ENCODE measurements at places on chromosomes 6 and 20.

- peak; percentile 68 for DNase-seq
These were observed 4.4 kb downstream of the CD83 start for GRCh38 chr6:14121936-14122344.

DNA sequence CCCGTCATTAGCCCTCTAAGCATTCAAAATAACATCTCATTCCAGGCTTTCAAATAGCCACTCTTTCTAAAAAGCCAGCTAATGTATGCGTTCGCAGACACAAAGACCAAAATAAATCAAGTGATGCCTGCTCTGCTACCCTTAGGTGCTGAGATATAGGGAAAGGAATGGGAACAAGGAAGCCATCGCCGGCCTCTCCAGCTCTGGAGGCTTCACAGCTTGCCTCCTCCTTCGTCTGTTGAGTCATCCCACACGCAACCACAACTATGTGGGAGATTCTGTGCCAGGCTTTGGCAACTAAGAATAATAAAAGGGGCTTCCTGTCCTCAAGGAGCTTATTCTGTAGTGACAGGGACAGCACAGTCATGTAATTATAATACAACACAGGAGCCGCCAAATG lies 27.3 kb upstream of the SLC22A23 start:
- DNase-seq = no peak

DNA sequence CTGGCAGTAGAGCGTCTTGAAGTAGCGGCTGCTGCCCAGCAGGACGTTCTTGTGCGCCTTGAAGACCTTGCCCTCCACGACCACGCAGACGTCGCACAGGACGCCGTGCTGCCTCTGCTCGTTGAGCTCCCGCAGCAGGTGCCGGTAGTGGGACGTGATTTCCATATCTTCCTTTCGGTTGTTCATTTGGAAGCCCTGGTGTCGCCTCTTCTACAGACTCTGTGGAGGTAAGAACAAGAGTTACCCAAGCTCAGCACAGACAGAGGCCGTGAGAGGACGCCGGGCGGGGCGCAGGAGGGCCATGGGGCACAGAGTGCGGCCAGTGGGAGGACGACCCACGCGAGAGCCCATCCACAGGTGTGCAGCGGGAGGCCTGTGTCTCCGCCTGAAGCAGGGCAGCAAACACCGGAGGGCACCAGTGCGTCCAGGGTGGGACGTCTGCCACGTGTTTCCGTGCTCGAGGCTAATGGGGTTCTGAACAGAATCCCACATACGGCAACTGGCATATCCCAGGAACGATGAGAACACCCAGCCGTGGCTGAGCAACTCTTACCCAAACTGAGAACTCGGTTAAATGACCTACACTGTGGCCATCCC lies 40.4 kb downstream of the ZBTB46 start:
- DNase-seq = no peak

DNA sequence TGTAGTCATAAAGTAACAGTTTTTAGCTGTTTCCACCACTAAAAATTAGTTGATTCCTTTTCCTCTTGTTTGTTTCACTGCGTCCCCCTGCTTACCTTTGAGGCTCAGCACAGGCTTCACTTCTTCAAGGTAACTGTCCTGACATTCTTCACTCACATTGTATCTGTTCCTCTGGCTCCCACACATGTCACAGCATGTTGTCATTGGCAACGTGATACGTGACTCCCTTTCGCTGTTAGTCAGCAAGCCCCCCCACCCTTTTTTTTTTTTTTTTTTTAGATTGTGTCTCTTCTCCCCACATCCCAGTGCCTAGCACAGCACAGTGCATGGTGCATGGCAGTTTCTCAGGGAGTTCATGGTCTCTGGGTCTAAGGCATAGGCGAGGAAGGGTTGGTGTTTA lies 13.3 kb downstream of the VAPB start:
- no peak for DNase-seq

GRCh38 chr6:104251651-104252050 lies 608.1 kb downstream of the HACE1 start:
- no peak for DNase-seq

DNA sequence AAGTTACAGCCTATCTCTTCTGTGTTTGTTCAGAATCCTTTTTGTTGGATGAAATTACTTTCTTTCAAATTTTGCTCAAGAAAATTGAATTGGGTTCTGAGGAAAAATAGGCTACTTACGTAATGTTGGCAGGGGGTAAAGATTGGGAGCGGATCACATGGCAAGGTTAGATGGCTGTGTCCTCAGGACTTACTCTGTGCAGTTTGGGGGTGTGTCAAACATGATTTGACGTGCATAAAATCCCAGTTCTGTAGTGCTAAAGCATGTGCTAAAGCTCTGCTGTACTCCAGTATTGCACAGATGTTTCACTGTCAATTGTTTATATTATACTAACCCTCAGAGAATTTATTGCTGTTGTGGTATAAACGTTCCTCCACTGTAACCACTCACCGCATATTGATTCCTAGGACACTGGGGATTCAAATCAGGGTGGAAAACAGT lies 2.6 kb downstream of the NT5E start:
- DNase-seq = no peak

DNA sequence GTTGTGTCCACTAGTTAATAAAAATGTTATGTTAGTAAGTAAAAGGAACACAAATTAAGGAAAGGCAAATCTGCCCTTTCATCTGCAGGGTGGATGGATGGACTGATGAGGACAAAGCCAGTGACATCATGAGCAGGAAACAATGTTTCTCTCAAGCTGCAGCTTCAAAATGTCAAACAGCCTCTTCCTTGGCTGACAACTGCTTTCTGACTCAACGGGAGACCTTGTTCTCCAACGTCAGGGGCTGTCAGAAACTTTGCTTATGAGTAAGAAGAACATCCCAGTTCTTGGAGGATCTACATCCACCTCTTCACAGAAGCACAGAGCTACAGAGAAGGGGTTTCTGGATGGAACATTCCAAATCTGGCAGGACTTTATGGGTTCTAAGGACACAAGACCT lies 6.0 kb downstream of the CST2 start:
- DNase-seq = no peak

All from GF-D8 (cell line).